ENCODE measurements at places on chromosomes 16 and 17.

GRCh38 chr16:74168445-74168844, 128.2 kb upstream of the PSMD7 start:
- DNase-seq, result no peak

- no peak for DNase-seq
These were observed 213.2 kb downstream of the CCDC182 start for GRCh38 chr17:57531648-57532504.

DNA sequence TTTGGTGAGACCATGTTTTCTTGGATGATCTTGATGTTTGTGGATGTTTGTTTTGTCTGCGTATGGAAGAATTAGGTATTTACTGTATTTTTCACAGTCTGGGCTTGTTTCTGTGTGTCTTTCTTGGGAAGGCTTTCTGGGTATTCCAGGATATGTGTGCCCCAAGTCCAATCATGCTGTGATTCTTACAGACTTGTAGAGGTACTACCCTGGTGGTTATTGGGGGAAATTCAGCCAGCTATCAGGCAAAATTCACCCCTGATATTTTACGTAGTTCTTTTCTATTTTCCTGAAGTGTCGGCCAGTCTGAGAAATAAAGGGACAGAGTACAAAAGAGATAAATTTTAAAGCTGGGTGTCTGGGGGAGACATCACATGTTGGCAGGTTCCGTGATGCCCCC, 33.4 kb upstream of the ARL4D start:
- no peak for DNase-seq

GRCh38 chr17:79991140-79991923, 44.3 kb downstream of the TBC1D16 start:
- DNase-seq, result peak; percentile 75

DNA sequence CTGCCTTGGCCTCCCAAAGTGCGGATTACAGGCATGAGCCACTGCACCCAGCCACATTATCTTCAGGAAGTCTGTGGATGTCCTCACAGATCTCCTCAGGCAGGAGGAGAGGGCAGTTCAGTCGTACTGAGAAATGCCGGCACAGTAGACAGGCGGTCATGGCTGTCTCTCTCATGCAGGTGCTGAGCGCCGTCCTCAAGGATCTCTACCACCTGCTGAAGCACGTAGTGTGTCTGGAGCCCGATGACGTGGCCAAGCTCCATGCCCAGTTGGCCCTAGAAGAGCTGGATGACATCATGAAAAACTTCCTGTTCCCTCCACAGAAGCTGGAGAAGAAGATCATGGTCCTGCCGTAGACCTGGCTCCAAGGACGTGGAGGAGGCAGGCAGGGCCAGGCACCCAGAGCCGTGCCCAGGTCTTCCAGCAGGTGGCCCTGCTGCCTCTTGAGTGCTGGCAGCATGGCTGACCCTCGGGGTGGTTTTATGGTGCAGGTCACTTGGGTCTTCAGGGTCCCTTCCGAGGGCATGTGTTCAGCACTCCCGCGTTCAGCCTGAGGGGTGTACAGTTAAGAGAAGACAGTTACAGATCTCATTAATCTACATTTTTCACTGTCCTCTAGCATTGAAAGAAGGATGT, 22.0 kb upstream of the HAS3 start:
- no peak for DNase-seq

DNA sequence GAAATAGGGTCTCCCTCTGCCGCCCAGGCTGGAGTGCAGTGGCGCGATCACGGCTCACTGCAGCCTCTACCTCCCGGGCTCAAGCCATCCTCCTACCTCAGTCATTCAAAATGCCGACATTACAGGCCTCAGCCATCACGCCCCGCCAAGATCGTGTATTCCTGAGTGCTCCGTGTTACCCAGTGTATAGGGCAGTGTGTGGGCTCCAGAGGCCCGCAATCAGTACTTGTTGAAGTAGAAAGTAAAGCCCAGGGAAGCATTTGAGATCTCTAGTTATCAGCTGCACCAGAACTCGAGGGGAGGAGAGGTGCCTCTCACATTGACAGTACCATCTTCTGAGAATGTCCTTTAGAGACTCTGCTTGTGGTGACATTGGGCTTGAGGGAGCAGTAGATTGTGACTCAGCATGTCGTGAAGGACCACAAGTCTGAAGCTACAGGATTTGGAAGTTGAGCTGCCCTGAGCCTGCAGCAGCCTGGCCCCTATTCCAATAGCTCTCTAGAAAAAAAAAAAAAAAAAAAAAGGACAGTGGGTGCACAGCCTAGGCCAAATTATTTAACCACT, 1.1 kb upstream of the PRPSAP1 start:
- DNase-seq, result no peak

- no peak for DNase-seq
These were observed at the start of gene KRTAP4-16 for GRCh38 chr17:41101586-41102259. TSS of gene KRTAP4-16 (minus strand) at chr17:41102209. CDS start at chr17:41102209, 0 bp downstream.

DNA sequence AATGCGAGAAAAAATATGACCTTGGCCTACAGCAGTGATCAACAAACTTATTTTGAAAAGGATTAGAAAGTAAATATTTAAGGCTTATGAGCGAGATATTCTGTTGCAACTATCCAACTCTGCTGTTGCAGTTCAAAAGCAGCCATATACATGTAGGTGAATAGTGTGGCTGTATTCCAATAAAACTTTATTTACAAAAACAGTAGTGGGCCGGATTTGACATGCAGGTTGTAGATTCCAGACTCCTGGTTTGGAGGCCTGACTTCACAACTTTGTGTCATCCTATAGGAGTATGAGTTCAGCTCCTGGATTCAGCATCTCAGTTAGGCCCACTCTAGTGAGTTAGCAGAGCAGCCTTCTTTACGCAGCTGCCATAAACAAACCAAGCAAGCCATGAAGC, 386.3 kb downstream of the CDH13 start:
- no peak for DNase-seq

DNA sequence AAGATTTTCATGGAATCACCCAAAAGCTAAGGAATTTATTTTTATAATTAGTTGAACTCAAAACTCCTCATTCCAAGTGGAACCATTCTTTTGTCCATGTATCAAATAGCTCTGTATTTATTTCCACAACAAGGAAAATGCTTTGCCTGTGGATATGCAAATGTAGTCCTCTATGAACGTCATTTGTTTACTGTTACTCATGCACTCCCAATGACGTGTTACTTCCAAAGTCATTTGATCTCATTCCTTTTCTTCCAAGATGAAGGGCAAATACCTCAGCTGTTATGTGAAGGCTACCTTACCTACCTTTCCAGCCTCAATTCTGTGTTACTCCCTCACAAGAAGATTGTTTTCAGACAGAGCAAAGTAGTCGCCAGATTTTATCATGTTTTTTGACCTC, 83.7 kb downstream of the ITFG1 start:
- DNase-seq, result no peak

DNA sequence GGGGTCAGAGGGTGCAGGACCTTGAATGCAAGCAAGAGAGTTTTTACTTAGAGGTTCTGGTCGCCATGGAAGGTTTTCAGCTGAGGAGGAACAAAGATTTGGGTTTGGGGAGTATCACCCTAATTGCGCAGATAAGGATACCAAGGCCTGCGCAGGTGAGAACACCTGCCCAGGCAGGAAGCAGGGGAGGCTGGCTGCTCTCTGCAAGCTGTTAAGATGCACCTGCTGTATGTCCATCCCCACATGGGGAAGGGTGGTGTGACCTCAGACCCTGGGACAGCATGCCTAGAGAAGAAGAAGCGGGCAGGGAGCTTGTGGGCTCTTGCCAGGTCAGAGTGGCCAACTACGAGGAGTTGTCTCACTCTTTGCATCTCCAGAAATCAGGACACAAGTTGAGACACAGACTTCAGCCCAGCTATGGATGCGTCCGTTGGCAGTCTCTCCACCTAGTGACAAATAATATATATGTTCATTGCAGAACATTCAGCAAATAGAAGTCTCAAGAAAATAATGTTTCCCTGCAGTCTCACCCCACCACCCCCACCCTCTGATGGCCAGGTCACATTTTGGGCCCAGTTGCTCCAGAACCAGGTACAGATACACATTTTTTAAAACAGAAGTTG, 77.7 kb downstream of the SREBF1 start:
- no peak for DNase-seq

DNA sequence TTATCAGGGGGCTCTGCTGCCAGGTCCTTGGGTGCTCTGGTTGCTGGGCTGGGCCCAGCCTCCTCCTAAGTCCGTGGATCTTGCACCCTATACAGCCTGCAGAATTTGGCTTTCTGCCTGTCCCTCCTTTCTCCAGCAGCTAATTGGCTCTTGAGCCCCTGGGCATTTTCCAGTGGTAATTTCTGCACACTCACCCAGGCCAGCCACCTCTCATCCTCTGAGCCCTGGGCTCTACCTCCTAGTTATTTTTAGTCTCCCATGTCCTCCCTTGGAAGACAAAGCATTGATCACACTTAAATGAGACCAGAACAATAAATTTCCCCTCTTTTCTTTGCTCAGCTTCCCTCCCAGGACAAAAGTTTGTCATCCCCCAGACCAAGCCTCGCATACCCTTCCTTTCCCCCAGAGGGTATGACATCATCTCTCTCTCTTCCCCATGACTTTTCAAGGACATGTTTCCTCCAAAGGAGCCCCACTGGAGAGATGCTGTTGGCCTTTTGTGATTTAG, 38.1 kb downstream of the C17orf75 start:
- DNase-seq, result peak; percentile 31

DNA sequence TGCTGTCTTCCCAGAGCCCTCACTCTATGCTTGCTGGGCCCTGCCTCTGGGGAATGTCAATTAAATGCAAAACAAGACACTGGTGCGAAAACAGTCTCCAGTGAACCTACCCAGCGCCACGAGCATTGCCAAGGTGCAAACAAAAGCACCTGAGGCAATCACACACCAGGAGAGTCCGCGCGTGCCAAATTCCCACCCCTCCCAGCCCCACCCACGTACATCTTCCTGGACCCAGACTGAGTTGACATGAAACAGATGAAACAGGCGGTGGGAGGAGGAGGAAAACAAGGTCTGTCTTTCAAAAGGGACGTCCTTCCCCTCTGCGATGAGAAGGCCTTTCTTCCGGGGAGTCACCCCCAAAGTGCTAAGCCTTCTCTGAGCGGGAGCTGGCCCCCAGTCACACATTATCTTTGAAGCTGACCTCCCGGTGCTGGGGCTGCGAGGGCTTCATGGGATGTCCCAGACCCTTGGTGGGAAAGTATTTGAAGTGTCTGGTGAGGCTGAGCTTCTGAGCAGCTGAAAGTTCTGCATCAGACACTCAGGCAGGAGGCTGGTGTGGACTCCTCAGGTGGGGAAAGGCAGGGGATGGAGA, 200.4 kb downstream of the AXIN2 start:
- DNase-seq, result no peak

GRCh38 chr16:18983565-18984434, at the start of gene TMC7:
TSS of gene TMC7 (plus strand) at chr16:18983934. CDS start at chr16:18984064, 130 bp downstream.
- DNase-seq, result peak; percentile 77

- DNase-seq, result no peak
These were observed 2.8 kb downstream of the SLC13A2 start for GRCh38 chr17:28476076-28476865.

- DNase-seq, result no peak
These were observed 14.7 kb upstream of the ST6GALNAC1 start for GRCh38 chr17:76658242-76658662.

All from NCI-H2029 (cell line).